Urinary bladder (tissue), 4 donors: ENCODE measurements at places on chromosomes 16 and 17. TPM values are rescaled to one million over a fixed set of nuclear protein-coding genes. Genes with fewer than 3 reads are reported as not detected.

The SSTR5 gene
- 0.20 TPM for polyA plus RNA-seq

The HBA1 gene
- 9.7 TPM for polyA plus RNA-seq

The UTP4 gene
- 27.1 TPM for polyA plus RNA-seq

The RSAD1 gene
- polyA plus RNA-seq, result 29.2 TPM

The RAMP2 gene
- 51.9 TPM for polyA plus RNA-seq

The ZG16 gene
- polyA plus RNA-seq, result not detected

The KRTAP9-2 gene
- polyA plus RNA-seq, result not detected

The HS3ST3B1 gene
- polyA plus RNA-seq, result 2.9 TPM

The GAST gene
- not detected for polyA plus RNA-seq

The SPATA32 gene
- polyA plus RNA-seq, result not detected

The PRR15L gene
- polyA plus RNA-seq, result 1.2 TPM

The ACSM2B gene
- polyA plus RNA-seq, result 0.28 TPM

The AXIN1 gene
- 25.0 TPM for polyA plus RNA-seq

The CSH1 gene
- polyA plus RNA-seq, result not detected

The MMP25 gene
- polyA plus RNA-seq, result 0.82 TPM

The AOC3 gene
- polyA plus RNA-seq, result 319 TPM

The TMEM92 gene
- polyA plus RNA-seq, result 2.5 TPM

The CD300E gene
- polyA plus RNA-seq, result 2.1 TPM

The LLGL2 gene
- 15.1 TPM for polyA plus RNA-seq

The VMO1 gene
- 2.4 TPM for polyA plus RNA-seq

The HOXB9 gene
- 0.35 TPM for polyA plus RNA-seq

The NTN3 gene
- 0.19 TPM for polyA plus RNA-seq

The NOG gene
- 1.5 TPM for polyA plus RNA-seq

The ABCA9 gene
- 13.1 TPM for polyA plus RNA-seq

The PLXDC1 gene
- polyA plus RNA-seq, result 7.1 TPM

The MT4 gene
- polyA plus RNA-seq, result not detected

The ARMC7 gene
- polyA plus RNA-seq, result 9.6 TPM

The PPL gene
- 55.0 TPM for polyA plus RNA-seq

The MYCBPAP gene
- polyA plus RNA-seq, result 0.23 TPM

The ATXN7L3 gene
- 47.4 TPM for polyA plus RNA-seq

The MC1R gene
- 7.0 TPM for polyA plus RNA-seq

The MMP15 gene
- 11.1 TPM for polyA plus RNA-seq

The VASN gene
- 47.6 TPM for polyA plus RNA-seq

The ARL16 gene
- polyA plus RNA-seq, result 47.0 TPM

The RDM1 gene
- 0.14 TPM for polyA plus RNA-seq

The TRAPPC2L gene
- polyA plus RNA-seq, result 43.3 TPM

The KCNG4 gene
- polyA plus RNA-seq, result not detected
